Lung (tissue), 17 donors: ENCODE measurements at places on chromosomes 3 and 15. TPM values are rescaled to one million over a fixed set of nuclear protein-coding genes. Genes with fewer than 3 reads are reported as not detected.

P2RY1 gene
- 12.5 TPM for total RNA-seq

GRCh38 chr3:161489395-161489794 lies 7.2 kb upstream of the OTOL1 start:
- no peaks in the 10 kb centered on the region for H3K36me3 ChIP-seq
- H3K4me1 ChIP-seq, result no peaks in the 10 kb centered on the region
- H3K27me3 ChIP-seq, result no peaks in the 10 kb centered on the region
- no peak overlapping the region for H3K4me3 ChIP-seq
- no peak for DNase-seq

GRCh38 chr3:154235330-154235729 lies 89.0 kb downstream of the DHX36 start:
- no peak for DNase-seq
- no peaks in the 10 kb centered on the region for H3K4me1 ChIP-seq
- no peaks in the 10 kb centered on the region for H3K27me3 ChIP-seq
- peaks cover 7% of the 10 kb centered on the region for H3K36me3 ChIP-seq
- no peak overlapping the region for H3K27ac ChIP-seq

DNA sequence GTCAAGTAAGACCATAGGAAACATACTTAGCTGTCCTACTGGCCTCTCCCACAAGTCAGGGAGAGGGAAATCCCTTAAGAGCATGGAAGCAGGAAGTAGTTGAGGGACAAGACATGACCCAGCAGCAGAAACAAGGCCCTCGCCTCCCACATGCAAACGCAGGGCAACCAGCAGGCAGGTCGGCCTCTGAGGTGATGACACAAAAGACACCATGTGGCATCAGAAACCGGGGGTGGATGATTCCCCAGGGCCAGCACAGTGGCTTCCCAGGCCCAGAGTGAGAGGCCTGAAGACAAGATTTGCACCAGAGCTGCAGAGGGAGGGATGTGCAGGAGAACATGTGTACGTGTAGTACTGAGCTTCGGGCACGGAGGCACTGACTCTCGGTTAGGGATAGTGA lies 26.3 kb downstream of the PXYLP1 start:
- H3K4me3 ChIP-seq, result no peak overlapping the region
- no peaks in the 10 kb centered on the region for H3K36me3 ChIP-seq
- no peak overlapping the region for H3K27ac ChIP-seq
- DNase-seq, result no peak
- no peaks in the 10 kb centered on the region for H3K27me3 ChIP-seq

GRCh38 chr3:106206613-106207012 lies 337.8 kb upstream of the CBLB start:
- H3K27ac ChIP-seq, result no peak overlapping the region
- DNase-seq, result no peak
- no peaks in the 10 kb centered on the region for H3K27me3 ChIP-seq

GRCh38 chr3:151827816-151828215 lies 13.9 kb downstream of the AADAC start:
- H3K27me3 ChIP-seq, result no peaks in the 10 kb centered on the region
- H3K4me3 ChIP-seq, result no peak overlapping the region
- no peak for DNase-seq
- no peak overlapping the region for H3K27ac ChIP-seq
- no peaks in the 10 kb centered on the region for H3K4me1 ChIP-seq

DNA sequence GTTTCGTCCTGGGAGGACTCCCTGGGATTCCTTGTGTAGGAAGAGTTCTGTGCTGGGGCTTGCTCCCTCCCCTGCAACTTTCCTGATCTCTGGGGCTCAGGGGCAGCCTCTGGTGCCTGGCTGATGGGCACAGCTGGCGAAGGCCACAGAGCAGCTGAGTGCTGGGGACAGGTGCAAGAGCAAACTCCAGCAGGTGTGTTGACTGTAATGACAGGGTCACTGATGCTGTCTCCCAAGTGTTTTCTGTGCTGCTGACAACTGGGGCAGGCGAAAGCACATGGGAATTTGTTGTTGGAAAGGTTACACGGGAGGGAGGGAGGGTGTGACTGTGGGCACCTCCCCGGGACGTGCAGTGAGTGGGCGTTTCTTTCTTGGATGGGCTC lies 21.6 kb downstream of the CPN2 start:
- H3K27ac ChIP-seq, result no peak overlapping the region
- H3K27me3 ChIP-seq, result peaks cover 13% of the 10 kb centered on the region
- H3K4me3 ChIP-seq, result no peak overlapping the region
- no peaks in the 10 kb centered on the region for H3K36me3 ChIP-seq

- DNase-seq, result no peak
- no peak overlapping the region for H3K27ac ChIP-seq
- no peak overlapping the region for H3K4me3 ChIP-seq
- H3K4me1 ChIP-seq, result no peaks in the 10 kb centered on the region
- no peaks in the 10 kb centered on the region for H3K27me3 ChIP-seq
- no peaks in the 10 kb centered on the region for H3K36me3 ChIP-seq
Measured at GRCh38 chr3:55531321-55531720, 44.2 kb upstream of the WNT5A start.

DNA sequence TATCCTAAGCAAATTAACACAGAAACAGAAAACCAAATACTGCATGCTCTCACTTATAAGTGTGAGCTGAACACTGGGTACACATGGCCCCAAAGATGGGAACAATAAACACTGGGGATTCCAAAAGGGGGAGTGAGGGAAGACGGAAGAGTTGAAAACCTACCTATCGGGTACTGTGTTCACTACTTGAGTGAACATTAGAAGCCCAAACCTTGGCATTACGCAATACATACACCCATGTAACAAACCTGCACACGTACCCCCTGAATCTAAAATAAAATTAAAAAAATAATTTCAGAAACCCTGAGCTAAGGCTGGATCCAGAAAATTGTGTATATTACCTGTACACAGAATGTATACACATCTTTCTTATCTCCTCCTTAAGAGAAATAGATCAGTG lies 42.8 kb upstream of the C3orf70 start:
- no peak overlapping the region for H3K27ac ChIP-seq
- DNase-seq, result no peak
- no peaks in the 10 kb centered on the region for H3K36me3 ChIP-seq
- no peak overlapping the region for H3K4me3 ChIP-seq
